Occipital lobe (tissue), 3 donors: ENCODE measurements at places on chromosomes 7 and 10.

- DNase-seq: no peak
Measured at GRCh38 chr7:26862834-26863233, 1.6 kb downstream of the SKAP2 start.

- DNase-seq: no peak
Measured at GRCh38 chr7:151273651-151274390, 25.3 kb upstream of the SMARCD3 start.

DNA sequence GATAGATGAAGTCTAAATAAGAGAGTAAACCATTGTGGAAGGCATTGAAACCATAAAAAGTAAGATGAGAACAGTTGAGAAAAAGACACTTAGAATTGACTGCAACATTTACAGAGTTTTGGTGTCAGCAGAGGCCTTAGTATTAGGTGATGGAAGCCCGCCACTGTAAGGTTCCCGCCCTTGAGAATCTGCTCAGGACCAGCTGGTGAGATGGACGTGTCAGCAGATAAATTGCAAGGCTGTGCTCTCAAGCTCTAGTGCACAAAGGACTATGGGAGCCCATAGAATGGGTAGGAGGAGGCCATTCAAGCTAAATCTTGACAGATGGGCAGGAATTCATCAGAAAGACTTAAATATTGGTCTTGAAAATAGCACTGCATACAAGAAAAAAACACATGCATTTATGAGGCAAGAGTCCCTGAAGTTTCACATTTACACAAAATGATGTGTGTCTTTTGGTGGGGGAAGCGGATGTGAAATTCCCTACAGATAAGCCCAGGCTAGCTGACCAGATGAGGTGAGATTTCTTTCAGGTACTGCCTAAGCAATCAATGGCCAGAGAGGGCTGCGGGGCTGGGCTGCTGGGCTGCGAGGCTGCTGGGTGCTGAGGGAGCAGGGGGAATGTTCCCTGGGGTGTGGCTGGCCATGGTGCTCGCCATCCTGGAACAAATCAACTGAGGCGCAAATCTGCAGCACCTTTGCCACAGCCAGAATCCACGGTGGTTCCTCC is 42.5 kb downstream of the SYPL1 start:
- DNase-seq: no peak

DNA sequence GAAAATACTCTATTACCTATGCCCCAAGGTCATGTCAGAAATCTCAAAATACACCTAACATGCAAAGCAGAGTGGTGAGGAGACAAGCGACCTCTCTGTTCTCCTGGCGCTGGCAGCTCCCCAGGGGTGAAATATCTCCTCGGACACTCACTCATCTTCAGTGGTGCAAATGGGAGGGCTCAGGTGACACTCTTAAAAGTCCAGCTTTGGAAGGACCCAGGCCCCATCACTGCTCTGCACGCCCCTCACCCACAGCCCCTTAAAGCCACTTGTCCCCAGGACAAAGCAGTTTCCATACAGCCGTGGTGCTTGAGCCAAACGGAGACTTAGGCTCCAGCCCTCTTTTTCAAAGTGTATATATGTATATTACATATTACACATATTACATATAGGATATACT is 12.4 kb downstream of the PRKAG2 start:
- DNase-seq: no peak

GRCh38 chr10:38127812-38128211 is 33.7 kb downstream of the ZNF37A start:
- DNase-seq: no peak

DNA sequence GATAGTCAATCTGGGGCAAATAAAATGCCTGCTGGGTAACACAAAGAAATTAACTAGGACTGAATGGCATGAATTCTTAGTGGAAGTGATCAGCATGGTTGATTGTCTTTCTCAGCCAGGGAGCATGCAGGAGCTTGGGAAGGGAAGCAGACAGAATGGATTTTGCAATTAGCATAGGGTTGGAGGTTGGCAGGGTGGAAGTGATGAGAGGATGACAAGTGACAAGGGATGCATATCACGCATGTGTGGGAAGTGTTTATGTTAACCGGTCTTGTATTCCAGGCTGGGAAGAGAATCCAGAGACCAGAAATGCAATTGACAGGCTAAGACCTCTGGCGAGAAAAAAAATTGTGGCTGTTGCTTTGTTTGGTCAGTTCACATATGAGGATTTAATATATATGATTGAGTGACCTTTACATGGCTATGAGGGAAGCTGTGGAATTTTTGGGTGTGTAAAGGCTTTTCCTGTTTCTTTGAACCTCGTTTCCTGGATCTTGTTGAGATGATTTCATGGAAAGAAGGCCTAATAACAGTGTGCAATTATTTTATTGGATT is 8.3 kb downstream of the MDFIC start:
- DNase-seq: no peak

DNA sequence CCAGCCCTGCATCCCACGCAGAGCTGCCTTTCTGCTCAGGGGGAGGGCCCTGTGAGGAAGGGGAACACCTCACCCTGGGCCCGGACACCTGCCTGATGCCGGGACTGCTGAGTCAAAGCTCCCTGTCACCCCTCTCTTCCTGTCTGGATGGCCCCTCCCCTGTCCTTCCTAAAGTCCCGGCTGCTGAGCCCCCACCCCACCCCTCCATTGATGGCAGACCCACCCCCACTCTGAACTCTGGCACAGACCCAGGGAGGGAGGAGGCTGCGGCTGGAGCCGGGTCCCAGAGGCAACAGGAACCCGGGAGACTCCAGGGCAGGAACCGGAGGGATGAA is 78.7 kb downstream of the ELFN1 start:
- DNase-seq: no peak

DNA sequence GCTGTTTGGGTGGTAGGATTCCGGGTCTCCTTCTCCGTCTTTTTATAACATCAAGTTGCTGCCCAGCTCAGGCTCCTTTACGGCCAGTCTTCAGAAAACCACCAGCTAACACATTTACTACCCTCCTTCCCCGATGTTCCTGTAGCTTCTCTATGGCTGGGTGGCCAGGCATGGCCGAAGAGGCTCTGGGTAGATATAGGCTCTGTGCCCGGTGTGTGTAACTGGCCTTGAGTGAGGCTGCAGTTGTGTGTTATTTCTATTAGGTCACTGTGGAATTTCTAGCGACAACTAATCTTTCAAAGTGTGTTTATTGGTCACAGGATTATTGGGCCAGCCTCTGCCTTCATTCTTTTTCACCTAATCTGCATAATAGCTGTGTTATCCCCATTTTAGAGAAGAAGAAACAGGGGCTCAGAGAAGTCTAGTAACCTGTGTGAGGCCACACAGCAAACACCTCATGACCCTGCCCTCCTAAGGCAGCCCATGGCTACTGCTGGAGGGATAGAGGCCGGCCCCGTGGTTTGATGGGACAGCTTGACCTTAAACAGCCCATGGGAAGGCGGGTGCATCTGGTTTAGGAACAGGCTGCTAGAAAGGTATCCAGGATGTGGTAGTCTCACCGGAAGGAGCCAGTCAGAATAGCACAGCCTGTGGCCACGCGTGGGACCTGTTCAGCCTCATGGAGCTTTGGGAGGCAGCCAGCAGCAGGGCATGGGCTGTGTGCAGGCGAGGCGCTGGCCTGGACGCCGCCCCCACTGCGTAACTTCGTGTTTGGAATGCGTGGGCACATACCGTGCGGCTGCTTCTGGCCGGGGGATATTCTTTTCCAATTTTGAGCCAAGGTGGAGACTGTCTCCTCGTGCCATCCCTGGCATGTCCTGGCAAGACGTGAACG is 29.7 kb downstream of the HTRA1 start:
- no peak for DNase-seq

GRCh38 chr7:73519867-73520672 is 2.0 kb downstream of the BAZ1B start:
- no peak for DNase-seq
